ENCODE measurements at places on chromosomes 3 and 15.

DNA sequence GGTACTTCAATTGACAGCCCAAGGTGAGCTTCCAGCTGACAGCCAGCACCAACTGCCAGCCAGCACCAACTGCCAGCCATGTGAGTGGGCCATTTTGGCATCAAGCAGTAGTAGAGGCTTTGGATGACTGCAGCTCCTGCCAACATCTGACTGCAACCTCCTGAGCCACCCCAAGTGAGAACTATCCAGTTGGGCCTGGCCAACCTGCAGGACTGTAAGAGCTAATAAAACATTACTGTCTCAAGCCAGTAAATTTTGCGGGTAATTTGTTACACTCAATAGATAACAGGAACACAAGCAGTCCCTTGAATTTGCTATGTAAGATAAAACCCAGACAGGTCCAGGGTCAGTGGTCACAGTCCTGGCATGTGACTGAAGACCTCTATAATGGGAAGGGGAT, 29.7 kb downstream of the EPHB1 start:
- no peak for DNase-seq

DNA sequence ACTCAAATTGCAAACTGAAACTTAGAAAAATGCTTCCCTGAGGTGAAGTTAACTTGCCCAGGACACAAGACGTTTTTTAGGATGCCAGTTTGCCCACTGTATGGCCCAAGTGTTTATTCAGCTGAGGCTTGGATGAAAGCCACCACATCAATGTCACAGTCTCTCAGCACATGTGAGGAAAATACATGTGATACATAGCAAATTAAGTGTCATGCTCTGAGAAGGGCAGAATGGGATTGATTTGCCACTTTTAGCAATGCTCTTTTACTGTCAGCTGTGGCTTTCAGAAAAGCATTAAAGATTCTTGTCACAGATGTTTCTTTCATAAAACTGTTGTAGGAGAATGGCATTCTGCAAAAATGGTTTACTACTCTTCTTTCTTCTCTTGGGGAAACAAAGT, 165.5 kb downstream of the ZIC1 start:
- DNase-seq: no peak

DNA sequence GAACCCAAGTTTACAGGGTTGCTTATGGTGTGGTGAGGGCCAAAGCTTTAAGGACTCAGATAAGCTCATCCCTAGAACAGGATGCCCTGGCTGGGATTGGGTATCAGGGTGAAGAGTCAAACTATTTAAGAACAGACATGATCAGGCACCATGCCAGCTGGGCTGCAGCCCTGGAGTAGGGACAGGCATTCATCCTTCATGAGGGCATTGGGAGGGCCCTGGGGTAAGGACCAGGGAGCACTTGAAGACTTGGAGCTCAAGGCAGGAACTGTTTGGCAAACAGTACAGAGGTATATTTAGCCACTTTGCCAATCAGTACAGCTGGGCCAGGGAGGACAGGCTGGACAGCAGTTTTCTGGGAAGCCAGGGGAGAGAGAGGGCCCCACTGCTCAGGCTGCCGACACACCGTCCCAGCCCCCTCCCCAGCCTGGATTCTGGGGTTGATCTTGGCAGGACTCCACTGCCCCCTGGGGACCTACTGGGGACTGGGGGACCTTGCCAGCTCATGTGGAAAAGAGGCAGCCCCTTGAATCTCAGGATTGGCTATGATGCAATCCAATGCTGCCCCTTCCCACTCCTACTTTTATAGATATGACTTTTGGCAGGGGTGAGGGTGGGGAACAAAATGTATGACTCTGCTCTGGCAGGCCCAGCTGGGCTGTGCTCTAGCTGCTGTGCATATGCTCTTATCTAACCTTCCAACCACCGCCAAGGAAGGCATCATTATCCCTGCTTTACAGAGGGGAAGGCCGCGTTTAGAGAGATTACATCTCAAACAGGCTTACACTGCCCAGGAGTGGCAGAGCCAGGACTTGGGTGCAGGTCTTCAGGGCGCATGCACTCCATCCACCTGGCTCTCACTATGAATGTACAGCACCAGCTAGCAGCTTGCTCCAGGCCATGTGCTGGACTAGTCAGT, 2.3 kb downstream of the PLA2G4E start:
- DNase-seq: peak; percentile 60

DNA sequence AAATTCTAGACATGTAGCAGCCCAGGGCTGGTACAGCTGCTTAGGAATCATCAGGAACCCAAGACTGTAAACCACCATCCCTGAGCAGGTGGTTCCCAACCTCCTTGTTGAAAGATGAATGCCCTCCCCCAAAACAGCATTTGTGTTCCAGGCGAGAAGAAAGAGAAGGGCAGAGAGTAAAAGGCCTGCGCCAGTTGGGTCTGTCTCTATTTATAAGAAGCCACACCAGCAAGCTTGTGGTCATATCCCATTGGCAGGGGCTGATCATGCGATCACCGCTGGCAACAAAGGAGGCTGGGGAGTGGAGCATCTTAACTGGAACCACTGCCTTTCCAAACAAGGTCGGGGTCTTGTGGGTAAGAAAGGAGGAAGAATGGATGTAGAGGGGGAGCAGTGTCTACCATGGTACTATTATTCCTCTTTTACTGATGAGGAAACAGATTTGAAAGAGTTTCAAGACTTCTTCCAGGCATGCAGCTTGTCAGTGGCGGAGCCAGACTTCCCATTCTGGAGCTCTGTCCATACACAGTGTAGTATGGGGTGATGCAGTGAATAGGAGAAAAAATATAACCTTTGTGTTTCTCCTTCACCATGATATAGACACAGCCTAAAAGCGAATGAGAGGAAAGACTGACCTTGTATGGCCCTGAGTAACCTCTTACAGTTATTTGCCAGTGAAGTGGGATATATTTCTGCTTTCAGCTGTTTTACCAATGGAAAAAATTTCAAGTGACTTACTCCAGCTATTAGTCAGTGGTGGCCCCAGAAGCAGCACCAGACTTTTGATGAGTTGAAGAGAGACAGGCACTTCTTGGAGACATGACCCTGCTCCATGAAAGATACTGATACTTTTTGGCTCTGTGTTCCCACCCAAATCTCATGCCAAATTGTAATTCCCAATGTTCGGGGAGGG, 222.6 kb downstream of the ABHD5 start:
- no peak for DNase-seq

GRCh38 chr3:14031271-14031670, 93.4 kb downstream of the CHCHD4 start:
- no peak for DNase-seq
